Cerebellar nuclear complex (tissue), 1 donor: ENCODE measurements at places on chromosomes 5 and 9.

DNA sequence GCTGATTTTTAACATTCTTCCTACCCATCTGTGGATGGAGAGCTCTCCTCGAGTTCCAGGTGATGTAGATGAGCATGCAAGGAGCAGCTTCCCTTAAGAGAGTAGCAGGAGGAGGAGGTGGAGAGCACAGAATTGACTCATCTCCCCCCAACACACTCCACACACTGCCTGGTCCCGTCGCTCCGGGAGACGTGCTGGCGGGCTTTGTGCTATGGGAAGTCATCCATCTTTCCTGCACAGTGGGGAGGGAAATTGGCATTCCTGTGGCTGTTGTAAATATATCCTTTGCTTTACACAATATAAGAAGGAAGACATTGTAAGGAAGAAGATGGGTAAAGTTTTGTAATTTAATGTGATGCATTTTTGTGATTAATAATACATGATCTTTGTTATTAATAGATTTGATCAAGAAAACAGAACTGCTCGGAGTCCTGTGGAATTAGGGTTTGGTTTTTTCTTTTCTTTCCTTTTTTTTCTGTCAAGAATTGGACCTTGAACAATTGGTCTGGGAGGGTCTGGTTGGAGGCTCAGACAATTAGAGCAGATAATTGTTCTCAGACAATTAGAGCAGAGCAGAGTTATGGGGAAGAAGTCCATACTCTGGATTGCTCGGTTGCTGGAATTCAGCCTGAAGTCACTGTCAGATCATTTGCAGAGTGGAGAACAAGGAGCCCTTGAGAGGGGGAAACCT, 297.8 kb downstream of the GADD45G start:
- DNase-seq: no peak

DNA sequence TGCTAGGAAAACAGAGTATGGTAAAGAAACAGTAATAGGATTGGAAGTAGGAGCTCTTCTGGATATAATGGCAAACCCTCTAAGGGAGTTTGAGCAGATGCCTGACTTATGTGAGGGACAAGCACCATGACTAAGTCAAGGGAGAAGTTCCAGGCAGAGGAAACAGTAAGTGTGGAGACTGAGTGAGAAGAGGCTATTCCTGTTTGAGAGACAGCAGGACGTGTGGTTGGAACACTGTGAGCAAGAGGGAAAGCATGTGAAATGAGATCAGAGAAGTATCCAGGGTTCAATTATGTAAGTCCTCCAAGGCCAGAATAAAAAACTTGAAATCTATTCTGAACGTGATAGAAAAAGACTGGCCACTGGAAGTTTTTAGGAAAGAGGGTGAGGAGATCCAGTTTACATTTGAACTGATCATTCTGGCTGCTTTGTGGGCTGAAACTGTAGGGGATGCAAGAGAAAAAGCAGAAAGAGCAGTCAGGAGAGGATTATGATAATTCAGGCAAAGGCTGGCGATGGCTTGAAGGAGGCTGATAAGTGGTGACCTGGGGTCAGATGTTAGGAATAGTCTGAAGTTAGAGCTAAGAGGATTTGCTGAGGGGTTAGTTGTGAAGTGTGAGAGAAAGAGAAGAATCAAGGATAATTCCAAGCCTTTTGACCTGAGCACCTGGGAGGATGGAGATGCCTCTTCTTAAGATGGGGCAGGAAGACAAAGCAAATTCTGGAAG, 19.2 kb downstream of the DMAC1 start:
- no peak for DNase-seq

- no peak for DNase-seq
Observed at GRCh38 chr5:157793301-157793700, 49.8 kb downstream of the LSM11 start.

DNA sequence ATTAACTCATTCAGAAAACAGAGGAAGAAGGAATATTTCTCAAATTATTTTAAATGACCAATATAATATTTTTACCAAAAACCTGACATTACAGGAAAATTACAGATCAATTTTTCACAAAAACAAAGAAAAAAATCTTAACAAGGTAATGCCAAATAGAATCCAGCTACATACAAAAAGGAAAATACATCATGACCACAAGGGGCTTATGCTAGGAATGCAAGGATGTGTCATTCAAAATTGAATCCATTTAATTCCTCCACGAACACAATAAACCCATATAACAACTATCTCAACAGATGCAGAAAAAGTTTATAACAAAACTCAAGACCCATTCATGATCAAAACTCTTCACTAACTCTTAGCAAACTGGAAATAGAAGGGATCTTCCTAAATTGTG, 239.8 kb downstream of the EPB41L4A start:
- no peak for DNase-seq

DNA sequence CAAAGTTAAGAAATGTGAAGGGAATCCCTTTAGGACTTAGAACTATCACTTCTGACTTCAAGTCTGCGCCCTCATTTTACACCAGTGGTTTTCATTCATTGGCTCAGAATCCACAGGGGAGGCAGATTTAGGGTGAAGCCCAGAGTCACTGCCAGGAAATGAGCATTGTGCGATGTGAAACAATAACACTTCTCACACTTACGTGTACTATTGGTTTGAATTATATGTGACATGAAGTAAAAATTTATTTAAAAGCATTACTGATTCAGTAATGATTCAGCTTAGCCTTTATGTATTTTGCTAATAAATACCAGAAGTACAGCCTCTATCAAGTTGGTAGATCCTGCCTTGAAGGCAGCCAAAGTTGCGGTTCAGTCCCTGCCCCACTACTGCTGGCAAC, 98.6 kb downstream of the PAM start:
- no peak for DNase-seq

DNA sequence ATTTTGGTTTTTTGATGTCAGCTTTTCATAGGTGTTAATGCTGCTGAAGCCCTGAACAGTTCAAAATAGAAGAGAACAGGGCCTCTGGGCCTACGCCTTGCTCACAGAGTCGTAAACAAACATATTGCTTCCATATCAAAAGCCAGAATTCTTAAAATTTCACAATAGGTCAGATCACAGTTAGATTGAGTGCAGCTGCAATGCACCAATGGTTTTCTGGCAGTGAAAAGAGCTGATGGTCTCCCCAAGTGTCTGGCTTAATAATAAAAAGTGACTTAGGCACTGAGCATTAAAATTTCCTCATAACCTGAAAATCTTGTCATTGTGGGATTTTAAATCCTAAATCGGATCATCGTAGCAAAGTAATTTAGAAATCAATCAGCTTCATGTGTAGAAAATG, 493.0 kb downstream of the CAAP1 start:
- no peak for DNase-seq

GRCh38 chr9:9002826-9003583, 1203.4 kb upstream of the DMAC1 start:
- no peak for DNase-seq

DNA sequence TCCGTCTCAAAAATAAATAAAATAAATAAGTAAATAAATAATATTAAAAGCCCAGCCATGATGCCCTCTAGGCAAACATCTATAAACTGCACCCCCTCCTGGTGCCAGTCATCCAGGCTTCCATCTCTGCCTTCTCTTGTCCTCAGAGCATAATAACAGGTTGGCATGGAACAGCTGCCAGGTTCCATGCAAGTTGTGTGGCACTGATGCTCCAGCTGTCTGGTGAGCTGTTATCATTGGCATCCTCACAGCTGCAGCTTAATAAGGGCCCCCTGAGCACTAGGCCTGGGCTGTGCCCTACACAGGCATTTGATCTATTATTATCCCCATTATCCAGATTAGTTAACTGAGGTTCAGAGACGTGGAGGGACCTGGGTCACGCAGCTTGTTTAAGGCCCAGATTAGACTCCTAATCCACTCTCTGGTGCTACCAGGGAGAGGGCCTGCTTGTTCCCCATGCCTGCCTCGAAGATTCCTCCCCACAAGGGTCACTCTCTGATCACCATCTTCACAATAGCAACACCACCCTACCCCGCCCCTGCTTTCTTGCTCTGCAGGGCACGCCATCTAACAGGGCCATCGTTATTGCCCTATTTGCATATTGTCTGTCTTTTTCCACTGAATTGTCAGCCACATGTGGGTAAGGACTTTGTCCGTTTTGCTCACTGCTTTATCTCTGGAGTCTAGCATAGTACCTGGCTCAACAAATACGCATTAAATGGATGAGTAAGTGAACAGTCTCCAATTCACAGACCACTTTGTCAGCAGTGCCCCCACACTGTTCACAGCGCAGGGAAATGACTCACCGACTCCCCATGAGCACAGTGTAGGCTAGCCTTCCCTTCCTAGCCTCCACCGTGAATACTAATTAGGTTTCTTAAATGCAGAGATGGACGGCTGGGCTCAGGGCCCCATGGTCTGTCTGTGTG, 1.5 kb upstream of the DNM1 start:
- no peak for DNase-seq

- no peak for DNase-seq
Observed at GRCh38 chr5:43357067-43357466, 43.9 kb upstream of the HMGCS1 start.

GRCh38 chr5:555058-555623, 30.9 kb upstream of the SLC9A3 start:
- no peak for DNase-seq

DNA sequence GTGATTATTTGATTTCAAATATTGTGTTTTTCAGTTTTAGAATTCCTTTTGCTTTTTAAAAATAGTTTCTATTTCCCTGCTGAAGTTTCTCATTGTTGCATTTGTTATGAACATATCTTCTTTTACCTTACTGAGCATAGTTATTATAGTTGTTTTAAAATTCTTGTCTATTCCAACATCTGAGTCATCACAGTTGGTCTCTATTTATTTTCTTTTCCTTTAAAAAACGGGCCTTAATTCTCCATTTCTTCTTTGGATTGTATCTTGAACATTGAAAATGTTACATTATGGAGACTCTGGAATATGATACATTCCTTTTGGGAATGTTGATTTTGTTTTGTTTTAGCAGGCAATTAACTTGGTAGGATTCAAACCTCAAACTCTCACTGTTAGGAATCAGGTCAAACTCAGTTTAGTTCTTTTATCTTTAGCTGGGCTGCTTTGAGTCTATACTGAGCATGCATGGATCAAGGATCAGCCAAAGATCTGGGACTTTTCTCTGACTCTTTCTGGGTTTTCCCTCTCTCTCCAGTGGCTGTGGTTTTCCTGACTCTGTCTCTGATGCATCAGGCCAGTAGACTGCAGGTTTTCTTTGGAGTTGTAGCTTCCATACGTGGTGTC, 70.3 kb downstream of the TEK start:
- no peak for DNase-seq

GRCh38 chr5:160496334-160496733, 74.7 kb downstream of the PTTG1 start:
- no peak for DNase-seq

- DNase-seq: no peak
Observed at GRCh38 chr9:73064315-73064714, 87.3 kb upstream of the ANXA1 start.

GRCh38 chr5:60522292-60522905, 177.6 kb downstream of the DEPDC1B start:
- no peak for DNase-seq

GRCh38 chr9:83932851-83933250, 11.6 kb upstream of the KIF27 start:
- no peak for DNase-seq

GRCh38 chr5:60092671-60093422, 199.3 kb upstream of the PDE4D start:
- no peak for DNase-seq
